ENCODE measurements at places on chromosomes 7 and 10.

GRCh38 chr7:26468625-26469024 is 177.0 kb downstream of the SNX10 start:
- DNase-seq = no peak

GRCh38 chr10:61313460-61313859 is 139.7 kb downstream of the TMEM26 start:
- no peak for DNase-seq

DNA sequence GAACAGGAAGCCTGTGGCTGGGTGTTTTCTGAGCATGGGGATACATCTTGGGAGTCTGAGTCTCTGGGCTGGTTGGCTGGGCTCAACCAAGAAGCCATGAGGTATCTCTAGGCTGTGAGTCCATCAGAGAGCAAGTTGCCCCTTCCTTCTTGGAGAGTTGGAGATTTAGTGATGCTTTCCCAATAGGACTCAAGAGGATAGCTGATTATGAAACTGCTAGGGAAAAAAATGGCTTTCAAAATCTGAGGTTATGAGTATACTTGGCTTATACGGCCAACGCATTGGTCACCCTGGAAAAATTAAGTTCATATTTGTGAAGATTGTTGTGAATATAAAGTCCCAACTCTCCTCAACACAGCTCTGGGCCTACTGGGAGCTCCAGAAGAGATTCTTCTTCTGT is 162.7 kb upstream of the KMT2E start:
- DNase-seq = no peak

GRCh38 chr7:117323305-117323850 is 520 bp upstream of the WNT2 start:
- DNase-seq = peak; percentile 17

DNA sequence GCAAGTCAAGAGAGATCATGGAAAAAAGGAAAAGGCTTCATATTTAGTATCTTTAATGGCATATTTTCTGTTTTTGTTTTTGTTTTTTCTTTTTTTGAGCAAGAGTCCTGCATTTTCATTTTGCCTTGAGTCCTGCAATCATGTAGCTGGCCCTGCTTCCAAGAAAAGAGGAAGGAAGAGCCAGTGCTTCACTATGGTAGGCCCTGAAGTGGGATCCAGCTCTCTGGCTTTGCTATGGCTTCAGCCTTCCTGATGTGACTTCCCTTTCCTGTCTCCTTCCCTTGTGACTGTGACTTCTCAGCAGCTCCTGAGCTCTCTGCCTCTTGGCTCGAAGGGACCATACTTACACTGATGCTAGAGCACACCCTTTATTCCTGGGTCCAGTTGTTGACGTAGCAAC is 512.3 kb downstream of the INHBA start:
- no peak for DNase-seq

GRCh38 chr10:106672517-106673175 is 491.9 kb downstream of the SORCS1 start:
- no peak for DNase-seq

- DNase-seq = no peak
Measured at GRCh38 chr7:131188367-131189339, 139.0 kb upstream of the MKLN1 start.

GRCh38 chr10:125392154-125392553 is 231.8 kb upstream of the CTBP2 start:
- DNase-seq = no peak

- no peak for DNase-seq
Measured at GRCh38 chr10:49212076-49212475, 23.9 kb upstream of the TMEM273 start.

DNA sequence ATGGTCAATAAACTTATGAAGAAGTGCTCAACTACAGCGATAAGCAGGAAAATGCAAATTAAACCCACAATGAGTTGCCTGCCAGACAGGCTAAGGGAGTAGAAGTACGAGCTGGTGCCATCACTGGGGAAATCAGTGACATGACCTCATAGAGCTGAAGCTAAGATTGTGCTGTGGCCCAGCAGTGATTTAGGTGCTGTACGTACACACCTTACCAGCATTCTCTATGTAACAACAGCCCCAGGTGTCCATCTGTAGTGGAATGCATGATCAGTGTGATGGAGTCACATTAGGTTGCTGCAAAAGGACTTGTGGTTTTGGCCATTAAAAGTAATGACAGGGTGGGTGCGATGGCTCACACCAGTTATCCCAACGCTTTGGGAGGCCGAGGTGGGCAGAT is 5.7 kb upstream of the TECPR1 start:
- no peak for DNase-seq

DNA sequence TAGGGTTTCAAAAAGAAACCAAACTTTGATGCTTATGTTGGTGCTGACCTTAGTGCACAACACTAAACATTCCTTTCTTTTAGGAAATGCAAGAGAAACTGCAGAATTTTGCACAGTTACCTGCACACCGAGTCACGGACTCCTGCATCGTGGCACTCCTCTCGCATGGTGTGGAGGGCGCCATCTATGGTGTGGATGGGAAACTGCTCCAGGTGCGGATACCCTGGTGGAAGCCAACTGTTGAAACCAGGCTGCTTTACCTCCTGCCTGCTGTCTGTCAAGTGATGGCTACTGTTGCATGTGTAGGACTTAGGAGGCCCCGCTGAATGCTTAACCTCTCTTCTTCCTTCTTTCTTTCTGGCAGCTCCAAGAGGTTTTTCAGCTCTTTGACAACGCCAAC is 11.7 kb downstream of the CASP2 start:
- no peak for DNase-seq

GRCh38 chr7:105854498-105854897 is 21.9 kb downstream of the ATXN7L1 start:
- DNase-seq = peak; percentile 65

DNA sequence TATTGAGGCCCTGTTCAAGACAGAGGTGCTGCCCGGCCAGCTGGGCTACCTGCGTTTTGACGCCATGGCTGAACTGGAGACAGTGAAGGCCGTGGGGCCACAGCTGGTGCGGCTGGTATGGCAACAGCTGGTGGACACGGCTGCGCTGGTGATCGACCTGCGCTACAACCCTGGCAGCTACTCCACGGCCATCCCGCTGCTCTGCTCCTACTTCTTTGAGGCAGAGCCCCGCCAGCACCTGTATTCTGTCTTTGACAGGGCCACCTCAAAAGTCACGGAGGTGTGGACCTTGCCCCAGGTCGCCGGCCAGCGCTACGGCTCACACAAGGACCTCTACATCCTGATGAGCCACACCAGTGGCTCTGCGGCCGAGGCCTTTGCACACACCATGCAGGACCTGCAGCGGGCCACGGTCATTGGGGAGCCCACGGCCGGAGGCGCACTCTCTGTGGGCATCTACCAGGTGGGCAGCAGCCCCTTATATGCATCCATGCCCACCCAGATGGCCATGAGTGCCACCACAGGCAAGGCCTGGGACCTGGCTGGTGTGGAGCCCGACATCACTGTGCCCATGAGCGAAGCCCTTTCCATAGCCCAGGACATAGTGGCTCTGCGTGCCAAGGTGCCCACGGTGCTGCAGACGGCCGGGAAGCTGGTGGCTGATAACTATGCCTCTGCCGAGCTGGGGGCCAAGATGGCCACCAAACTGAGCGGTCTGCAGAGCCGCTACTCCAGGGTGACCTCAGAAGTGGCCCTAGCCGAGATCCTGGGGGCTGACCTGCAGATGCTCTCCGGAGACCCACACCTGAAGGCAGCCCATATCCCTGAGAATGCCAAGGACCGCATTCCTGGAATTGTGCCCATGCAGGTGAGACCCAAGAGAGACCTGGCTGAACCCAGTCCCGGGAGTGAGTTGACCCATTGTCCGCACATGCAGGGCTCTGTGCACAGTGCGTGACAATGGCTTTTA is 2.8 kb downstream of the RBP3 start:
- DNase-seq = peak; percentile 57

DNA sequence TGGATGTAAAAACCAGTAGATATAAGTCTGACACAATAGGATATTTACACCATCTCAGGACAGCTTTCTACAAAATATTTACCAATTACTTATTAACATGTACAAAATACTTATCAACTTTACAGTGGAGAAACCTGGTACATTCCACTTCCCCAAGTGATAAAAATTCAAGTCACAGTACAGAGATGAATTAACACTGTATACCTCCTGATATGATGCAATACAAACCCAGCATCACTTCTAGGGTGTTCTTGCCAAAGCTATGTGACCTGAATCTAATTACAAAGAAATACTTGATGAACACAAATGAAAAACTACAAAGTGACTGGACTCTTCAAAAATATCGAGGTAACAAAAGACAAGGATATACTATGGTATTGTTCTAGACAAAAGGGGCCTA is 156.4 kb upstream of the FGFR2 start:
- DNase-seq = no peak

- DNase-seq = no peak
Measured at GRCh38 chr10:31063841-31064240, 32.2 kb upstream of the ZNF438 start.

GRCh38 chr10:88186335-88186734 is 322.9 kb downstream of the PTEN start:
- DNase-seq = no peak

- DNase-seq = no peak
Measured at GRCh38 chr10:106242301-106242700, 922.2 kb downstream of the SORCS1 start.

DNA sequence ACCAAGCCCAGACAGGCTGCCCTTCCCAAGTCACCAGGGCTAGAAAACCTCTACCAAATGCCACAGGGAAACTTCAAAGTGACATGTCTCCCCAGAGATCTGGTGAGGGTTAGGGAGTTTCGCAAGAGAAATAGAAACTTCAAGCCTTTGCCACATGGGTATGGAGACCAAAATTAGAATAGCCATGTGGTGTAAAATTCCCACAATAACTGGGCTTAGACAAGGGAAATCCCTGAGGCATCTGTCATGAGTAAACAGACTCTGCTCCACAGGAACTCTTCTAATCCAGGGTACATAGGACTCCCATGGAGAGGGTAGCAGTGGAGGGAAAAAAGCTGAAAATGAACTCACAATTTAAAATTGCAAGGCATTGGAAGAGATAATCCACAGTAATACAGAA is 14.3 kb downstream of the ADAM12 start:
- no peak for DNase-seq

- no peak for DNase-seq
Measured at GRCh38 chr10:75910032-75910431, 478.6 kb downstream of the LRMDA start.

- DNase-seq = no peak
Measured at GRCh38 chr10:11035301-11035991, 17.8 kb downstream of the CELF2 start.

GRCh38 chr7:30163231-30163894 is 28.6 kb downstream of the MTURN start:
- no peak for DNase-seq

- no peak for DNase-seq
Measured at GRCh38 chr7:72266771-72267170, 145.4 kb downstream of the CALN1 start.

- no peak for DNase-seq
Measured at GRCh38 chr10:3848005-3848774, 63.2 kb upstream of the KLF6 start.

DNA sequence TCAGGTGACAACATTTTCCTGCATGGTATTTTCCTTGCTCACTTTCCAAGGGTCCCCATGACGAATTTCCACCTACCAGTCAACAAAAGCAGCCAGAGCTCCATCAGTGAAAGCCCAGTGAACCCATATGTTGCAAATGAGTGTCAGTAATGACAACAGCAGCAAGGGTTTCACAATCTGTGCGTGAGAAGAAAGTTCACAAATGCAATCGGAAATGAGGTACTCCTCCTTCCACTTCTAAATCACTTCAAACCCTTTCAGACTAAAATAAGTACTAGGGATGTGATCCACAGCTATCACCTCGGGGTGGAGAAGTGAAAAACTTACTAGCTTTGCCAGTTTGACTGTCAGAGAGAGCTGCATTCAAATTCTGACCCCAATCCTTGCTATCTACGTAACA is 55.6 kb upstream of the BET1 start:
- no peak for DNase-seq

DNA sequence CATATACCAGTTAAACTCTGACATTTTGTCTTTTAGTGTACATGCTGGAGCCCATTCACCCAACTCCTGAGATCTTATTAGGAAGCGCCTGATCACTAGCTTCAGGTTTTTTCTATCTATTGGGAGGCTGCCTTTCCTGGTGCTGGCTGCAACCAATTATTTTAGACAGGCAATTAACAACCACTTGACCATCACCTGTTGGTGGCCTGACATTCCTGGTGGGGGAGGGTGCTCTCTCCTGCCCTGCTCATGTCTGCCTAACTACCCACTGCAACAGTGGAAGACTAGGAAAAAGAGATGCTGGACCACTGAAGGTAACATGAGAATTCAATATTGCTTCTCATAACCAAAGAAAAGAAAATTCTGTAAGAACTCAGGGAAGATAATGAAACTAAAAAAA is 190.3 kb upstream of the GRM3 start:
- no peak for DNase-seq

DNA sequence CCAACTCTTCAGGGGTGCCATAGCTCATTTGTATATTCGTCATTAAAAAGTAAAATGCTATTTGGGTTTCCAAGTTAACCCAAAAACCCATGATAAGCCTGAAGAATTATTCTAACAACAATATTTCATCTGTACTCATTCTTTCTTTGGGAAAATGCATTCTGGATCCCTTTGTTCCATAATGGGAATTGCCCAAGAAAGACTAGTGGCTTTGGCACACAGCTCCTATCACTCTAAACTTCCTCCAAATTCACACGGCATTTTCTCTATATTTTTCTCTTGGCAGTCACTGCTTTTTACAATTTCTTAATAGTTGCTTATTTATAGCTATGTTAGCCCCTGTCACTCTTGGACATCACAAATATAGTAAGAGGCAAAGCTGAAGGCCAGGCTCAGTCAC is 29.1 kb downstream of the CHCHD3 start:
- DNase-seq = no peak

Data from kidney (tissue), 22 donors.